NCI-H1417 (cell line): ENCODE measurements at places on chromosomes 13 and 19.

DNA sequence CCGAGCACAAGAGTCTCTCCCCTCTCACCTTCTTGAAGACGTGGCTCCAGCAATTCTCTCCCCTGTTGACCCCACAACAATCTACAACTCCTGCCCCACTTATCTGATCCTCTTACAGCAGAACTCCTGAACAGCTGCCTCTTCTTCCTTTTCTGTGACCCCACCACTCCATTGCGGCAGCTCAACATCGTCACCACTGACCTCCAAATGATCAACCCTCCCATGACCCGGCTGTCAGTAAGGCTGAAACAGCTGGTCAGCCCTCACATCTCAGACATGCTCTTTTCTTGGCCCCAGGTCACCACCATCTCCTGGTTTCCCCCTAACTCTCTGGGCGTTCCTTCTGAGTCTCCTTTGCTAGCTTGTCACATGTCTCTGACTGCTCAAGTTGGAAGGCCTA is 1.8 kb downstream of the EXOSC5 start:
- DNase-seq: no peak

DNA sequence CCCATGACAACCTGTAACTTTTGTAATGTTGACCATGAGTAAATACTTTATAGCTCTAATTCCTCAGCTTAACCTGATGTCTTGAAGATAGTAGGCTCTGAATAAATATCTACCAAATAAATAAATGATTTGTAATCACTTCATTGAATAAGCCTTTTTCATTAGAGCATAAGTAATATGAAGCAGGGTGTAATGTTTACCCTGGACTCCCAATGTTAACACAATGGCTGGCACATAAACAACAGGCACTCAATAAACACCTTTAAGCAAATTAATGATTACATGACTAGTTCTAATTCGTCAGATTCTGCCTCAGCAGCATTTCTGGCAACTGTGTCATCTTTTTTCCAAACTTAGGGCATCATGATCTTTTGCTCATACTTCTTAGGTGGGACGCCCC is 396.3 kb downstream of the LIG4 start:
- DNase-seq: no peak

GRCh38 chr13:102128216-102128810 is 273.5 kb downstream of the FGF14 start:
- DNase-seq: peak; percentile 94

DNA sequence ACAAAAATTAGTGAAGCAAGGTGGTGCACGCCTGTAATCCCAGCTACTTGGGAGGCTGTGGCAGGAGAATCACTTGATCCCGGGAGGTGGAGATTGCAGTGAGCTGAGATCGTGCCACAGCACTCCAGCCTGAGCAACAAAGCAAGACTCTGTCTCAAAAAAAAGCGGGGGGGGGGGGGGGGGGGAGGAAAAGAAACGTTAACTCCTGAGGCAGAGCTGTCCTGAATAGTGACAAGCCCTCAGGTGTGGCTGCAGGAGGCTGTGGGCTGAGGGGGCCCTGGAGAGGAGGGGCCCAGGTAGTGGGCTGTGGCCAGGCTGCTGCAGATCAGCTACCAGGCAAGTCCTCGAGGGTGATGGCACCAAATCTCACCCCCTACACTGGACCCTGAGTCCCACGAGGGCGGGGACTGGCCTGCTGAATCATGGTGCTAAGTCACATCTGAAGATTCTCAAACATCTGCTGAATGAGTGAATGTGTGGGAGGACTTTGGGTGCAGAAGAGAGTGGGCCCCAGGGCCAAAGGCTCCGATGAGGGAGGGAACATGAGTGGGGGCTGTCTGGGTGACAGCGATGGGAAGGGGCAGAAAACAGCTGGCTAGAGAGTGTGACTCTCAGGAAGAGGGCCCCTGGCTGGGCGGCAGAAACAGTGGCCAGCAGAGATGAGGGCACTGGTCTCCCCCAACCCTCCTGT is 24.6 kb upstream of the ATP1A3 start:
- no peak for DNase-seq

GRCh38 chr13:39859898-39860297 is 204.4 kb downstream of the COG6 start:
- DNase-seq: no peak

DNA sequence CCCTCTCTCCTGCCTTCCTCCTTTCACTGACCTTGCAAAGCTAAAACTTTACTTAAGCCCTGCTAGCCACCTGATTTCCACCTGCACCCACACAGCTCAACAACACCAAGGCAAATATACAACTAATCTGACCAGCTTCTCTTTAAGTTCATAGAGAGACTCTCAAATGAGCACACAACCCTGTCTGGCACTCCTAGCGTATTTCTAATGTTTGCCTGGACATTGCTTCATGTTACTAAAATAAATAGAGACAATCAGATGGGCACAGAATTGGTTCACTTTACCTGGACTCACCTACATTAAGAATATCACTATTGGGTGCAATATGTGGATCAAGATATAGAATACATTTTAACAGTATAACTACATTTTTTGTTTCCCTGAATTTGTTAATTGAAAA is 33.2 kb upstream of the RXFP2 start:
- no peak for DNase-seq

- no peak for DNase-seq
Measured at GRCh38 chr13:67402546-67402945, 172.4 kb upstream of the PCDH9 start.

- no peak for DNase-seq
Measured at GRCh38 chr13:94168783-94169453, 310.6 kb downstream of the DCT start.

DNA sequence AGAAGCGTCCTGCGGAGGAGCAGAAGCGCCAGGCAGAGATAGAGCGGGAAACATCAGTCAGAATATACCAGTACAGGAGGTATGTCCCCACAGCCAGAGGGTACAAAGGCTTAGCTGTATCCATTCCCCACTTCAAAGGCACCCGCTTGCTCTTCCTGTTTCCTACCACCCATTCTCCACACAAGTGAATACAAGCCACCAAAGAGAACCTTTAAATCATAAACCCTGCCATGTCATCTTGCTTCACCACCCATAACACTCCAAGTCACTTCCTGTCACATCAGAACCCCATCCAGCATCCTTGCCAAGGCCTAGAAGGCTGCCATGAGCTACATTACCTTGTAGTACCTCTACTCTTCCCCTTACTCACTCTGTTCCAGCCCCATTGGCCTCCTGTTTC is 205.8 kb downstream of the LMO7 start:
- no peak for DNase-seq

DNA sequence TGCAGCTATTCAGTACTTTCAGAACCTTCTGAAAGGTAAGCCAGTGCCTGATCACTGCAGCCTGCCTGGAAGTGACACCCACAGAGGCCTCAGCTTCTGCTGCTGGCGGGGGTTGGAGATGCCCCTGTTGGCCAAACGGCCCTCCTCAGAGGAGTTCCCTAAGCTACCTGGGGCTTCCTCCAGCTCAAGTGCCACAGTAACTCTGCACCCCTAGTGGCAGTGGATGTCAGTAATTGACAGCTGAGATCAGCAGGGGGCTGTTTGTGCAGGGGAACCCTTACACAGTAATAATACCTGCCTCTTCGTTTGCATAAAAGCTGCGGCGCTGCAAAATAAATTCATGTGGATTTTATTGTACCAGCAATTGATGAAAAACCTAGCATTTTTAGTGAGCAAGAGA is 28.9 kb downstream of the TDRD12 start:
- peak; percentile 52 for DNase-seq
